Tibial nerve (tissue), 4 donors: ENCODE measurements at places on chromosomes 1 and 21. TPM values are rescaled to one million over a fixed set of nuclear protein-coding genes. Genes with fewer than 3 reads are reported as not detected.

The SLC5A9 gene
- not detected for total RNA-seq

The MGST3 gene
- total RNA-seq = 175 TPM

- DNase-seq = no peak
These were observed 37.3 kb downstream of the AHDC1 start for GRCh38 chr1:27566462-27567145.

- no peak for DNase-seq
These were observed 2.5 kb downstream of the CNR2 start for GRCh38 chr1:23910553-23911246.

- DNase-seq = no peak
These were observed 2.8 kb downstream of the CAMK1G start for GRCh38 chr1:209586221-209586740.

GRCh38 chr1:230067871-230068620 lies 1.0 kb downstream of the GALNT2 start:
- no peak for DNase-seq

DNA sequence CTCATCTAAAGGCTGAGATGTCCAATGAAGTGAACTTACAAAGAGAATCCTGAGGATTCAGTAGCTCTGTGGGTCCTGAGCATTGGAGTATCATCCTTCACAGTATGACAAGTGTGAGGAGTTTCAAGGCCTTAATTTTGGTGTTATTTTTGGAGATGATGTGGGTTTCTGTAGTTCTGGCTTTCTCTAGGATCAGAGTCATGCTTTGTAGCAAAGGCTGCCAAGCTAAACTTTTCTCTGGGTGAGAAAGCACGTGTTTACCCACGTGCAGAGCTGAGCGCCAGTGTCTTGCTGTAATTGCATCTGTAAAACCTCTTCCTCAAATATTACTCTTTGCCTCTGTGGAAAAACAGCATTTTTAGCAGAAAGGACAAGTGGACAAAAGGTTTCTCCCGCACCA lies 387.8 kb upstream of the LYPLAL1 start:
- DNase-seq = peak; percentile 47

DNA sequence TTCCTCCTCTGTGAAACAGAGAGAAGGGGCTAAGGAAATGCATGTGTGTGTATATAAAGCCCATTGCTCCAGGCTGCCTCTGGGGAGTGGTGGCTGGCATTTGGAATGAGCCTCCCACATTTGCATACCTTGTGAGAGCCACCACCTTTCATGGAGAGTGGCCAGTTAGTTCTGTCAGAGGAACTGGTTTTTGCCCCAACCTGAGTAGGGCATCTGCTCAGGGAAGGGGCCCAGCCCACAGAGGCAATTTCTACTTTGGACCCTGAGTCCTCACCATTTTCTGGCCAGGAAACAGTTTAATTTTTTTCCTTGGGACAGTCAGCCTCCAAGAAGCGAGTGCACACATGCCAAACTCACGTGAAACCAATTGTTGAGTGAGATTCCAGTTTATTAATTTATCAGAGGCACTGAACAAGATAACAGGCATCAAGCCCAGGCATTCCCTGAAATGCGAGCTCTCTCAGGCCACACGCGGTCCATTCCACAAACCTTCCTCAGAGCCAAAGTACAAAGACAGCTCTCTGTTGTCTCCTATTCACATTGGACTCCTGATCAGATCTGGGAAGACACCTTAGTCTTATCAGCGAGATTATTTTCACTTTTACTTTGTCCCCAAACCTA lies 1.0 kb upstream of the SLC6A9 start:
- no peak for DNase-seq

DNA sequence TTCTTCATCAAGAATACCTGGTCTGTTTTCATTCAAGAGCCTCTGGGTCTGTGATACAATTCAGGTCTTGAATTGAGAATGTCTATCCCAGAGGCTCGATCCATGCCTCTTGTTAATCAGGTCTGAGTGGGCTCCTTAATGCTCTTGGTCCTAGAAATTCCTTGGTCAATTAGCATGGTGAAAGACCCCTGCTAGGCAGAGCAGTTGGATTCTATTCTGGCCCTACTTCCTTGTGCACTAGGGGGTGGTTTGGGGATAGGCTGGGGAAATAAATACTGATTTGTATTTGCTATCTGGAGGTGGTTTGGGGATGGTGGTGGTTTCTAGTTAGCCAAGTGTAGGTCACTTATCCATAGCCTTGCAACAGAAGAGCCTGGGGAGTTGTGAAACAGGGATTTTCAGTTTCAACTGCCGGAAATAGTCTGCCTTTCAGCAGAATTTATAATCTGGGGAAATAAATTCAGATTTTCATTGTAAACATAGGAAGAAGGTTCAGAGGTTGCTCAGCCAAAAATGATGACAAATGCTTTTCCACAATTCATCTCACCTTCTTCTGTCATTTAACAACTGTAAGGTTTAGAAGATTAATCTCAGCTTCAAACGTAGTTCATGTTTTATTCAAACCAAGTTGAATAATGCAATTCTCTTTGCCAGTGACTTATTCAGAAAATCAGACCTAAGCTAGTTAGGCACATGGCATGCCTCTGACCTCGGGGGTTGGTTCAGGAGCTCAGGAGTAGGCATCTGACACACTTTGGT lies 22.2 kb upstream of the SCAF4 start:
- no peak for DNase-seq
